Fibroblast of skin of left biceps (primary cell): ENCODE measurements at places on chromosomes 11 and 22.

DNA sequence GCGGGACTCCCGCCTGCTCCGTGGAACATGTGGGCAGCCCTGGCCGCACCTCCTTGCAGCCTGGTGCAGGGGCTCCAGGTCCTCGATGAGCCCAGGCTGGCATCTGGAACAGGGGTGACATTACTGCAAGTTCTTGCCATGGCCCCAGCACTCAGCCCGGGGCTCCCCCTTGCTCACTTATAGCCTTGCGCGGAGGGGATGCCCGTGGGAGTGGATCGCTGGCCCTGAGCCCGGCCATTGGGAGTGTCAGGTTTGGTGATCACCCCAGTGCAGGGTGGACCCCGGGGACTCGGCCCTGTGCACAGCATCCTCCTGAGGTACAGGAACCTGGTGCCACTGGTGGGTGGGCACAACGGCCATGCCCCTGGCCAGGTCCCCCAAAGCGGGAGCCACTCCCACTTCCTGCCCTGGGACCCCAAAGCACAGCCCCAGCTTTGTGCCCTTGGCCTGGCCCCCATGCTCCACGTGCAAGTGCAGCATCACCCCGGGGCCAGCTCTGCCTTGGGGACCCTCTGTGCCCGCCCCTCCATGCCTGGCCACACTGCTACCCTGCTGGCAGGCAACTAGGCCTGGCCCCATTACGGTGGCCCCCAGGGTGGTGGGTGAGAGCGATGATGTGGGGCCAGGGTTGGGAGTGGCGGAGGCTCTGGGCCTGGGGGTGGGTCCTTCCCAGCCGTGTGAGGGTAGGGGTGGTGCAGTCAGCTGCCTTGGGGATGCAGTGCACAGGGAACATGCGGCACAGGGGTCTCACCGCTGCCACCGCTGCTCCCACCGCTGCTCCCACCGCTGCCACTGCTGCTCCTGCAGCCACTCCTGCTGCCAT, 439.8 kb downstream of the TBC1D22A start:
- DNase-seq = no peak

- DNase-seq = no peak
Observed at GRCh38 chr11:12979928-12980689, 29.0 kb upstream of the RASSF10 start.

DNA sequence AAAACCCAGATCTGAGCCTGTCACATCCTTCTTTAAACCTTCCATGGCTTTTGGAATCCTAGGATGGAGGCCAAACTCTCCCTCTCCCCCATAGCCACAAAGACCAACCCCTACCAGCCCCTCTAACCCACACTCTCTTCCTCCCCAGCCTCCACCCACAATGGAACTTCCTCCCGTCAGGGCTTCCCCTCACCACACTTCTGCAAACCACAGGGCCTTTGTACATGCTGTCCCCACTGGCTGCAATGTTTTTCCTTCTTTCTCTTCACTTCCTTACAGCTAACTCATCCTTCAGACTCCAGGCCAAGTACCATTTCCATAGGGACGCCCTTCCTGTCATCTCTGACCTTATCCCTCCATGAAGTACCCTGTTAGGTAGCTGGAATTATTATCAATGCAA, 393.5 kb downstream of the MN1 start:
- DNase-seq = no peak

- DNase-seq = peak; percentile 62
Observed at GRCh38 chr11:123166071-123166559, 28.9 kb downstream of the CLMP start.

GRCh38 chr11:14234446-14234845, 124.5 kb downstream of the RRAS2 start:
- no peak for DNase-seq

DNA sequence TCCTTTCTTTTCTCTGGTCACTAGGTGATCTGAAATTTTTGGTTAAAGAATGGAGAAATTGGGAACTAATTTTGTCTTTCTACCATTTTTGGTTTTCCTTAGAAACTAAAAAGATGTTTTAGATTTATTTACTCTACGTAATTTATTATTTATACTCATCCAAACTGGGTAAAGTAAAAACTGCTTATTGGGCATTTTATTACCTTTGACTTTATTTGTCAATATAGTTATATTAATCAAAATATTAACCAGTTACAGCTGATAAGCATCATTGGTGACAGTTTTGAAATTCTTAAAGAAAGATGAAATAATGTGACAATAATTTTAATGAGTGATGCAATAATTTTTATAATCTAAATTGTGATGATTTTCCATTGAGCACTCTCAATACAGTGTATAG, 502.0 kb upstream of the RAG2 start:
- DNase-seq = no peak

- no peak for DNase-seq
Observed at GRCh38 chr22:44685384-44686056, 16.5 kb upstream of the PRR5 start.

DNA sequence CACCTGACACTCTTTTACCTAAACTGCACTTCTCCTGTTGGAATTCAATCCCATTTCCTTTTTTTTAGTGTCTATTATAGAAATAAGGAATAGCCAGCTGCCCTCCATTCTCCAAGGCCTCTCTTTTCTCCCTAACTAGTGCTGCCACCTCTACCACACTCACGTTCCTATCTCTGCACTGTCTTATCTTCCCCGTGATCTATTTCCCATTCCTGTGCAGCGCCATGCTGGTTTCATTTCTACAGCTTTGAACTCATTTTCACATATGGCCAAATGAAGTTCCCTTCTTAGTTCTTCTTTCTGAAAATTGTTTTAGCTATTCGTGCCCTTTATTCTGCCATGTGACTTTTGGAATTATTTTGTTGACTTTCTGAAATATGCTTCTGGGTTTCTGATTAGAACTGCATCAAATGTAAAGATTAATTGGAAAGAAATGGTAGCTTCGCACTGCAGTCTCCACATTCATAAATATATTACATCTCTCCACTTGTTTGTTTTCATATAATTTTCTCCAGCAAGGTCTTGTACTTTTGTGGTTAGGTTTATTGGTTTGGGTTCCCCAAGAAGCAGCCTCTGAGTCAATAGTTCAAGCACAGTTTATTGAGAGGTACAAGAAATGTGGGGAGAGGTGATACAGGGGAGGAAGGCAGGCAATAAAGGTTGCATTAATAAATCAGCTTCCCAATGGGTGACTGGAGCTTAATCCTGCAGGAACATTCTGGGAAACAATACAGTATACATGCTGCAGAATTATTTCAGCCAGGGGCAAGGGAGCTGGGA, 43.7 kb upstream of the DRD2 start:
- no peak for DNase-seq

DNA sequence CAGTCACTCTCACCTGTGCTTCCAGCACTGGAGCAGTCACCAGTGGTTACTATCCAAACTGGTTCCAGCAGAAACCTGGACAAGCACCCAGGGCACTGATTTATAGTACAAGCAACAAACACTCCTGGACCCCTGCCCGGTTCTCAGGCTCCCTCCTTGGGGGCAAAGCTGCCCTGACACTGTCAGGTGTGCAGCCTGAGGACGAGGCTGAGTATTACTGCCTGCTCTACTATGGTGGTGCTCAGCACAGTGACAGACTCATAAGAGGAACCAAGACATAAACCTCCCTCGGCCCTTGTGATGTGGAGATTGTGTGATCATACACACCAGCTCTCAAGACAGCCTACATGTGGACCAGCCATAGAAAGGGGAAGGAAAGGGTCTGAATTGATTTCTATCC, 113.3 kb downstream of the ZNF280B start:
- no peak for DNase-seq

- DNase-seq = no peak
Observed at GRCh38 chr22:31288496-31289240, 3.6 kb downstream of the PIK3IP1 start.

DNA sequence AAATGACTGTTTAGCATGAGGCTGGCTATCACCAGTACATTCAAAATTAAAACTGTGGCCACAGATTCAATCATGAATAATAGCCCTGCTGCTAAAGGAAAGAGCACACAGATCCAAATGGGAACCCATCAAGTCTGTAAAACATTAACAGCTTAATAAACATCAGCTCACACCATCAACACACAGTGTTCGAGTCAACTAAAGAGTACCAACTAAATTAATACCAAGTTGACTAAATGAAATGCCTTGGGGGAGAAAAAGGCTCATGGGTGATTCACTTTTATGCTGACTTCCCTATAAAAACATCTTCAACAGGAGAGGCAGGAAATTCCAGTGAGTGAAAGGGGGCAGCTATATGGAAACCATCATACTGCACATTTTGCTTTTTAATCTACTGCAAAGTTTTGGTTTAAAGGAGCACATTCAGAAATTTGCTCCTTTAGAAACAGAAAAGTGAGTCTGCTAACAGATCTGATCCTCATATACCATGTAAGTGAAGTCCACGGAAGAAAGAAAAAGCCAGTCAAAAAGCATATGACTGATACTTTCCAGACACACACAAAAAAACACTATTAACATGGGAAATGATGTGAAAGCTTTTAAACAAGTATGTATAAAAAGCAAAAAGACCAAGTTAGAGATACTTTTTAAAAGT, 16.3 kb downstream of the LGR4 start:
- DNase-seq = peak; percentile 30

GRCh38 chr11:113885897-113886296, 10.5 kb upstream of the USP28 start:
- DNase-seq = no peak

DNA sequence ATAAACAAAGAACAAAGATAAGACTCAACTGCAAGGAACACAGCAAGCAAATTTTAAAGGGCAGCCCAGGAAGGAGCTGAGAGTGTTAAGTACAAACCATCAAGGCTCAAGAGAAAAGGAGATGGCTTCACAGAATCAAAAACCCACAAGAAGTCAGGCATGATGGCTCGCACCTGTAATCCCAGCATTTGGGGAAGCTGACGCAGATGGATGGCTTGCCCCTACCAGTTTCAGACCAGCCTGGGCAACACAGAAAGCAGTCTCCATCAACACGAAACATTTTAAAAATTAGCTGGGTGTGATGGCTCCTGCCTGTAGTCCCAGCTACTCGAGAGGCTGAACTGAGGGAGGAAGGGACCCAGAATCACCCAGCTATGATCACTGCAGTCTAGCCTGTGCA, 32.6 kb downstream of the MAPK1 start:
- DNase-seq = no peak

- peak; percentile 98 for DNase-seq
Observed at GRCh38 chr11:9765320-9766101, 101.6 kb downstream of the SWAP70 start.

DNA sequence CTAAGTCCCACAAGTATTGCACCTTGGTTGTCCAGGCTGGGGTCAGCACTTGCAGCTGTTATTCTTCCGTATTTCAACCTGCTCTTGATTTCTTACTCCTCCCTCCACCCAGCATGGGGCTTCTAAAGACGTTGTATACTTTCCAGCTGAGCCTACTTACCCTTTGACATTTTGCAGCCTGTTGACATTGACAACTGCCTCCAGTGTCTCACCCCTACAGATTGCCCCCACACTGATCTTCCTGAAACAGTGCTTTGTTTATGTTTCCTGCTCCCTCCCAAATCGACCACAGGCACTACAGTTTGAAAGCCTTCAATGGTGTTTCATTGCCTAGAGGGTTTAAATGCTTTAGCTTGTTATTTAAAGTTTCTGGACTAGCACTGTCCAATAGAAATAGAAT, 56.6 kb downstream of the FAM83F start:
- DNase-seq = no peak

DNA sequence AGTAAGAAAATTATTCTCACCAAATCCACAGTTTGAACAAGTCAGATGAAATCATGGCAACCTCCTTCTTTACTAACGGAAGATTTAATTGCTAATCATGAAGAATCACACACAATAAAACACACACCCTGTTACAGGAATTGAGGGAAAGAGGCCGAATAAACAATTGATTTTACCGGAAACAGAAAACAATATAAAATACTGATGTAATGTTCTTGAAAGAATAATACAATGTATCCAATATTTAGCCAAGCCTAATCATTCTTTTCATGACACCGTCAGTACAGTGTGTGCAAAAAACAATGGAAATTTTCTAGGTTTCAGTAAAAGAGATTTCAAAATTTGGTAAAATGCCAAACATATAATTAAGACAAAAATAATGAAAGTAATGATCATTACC, 23.4 kb downstream of the ASRGL1 start:
- no peak for DNase-seq

- no peak for DNase-seq
Observed at GRCh38 chr11:45674481-45675190, 9.2 kb upstream of the CHST1 start.

GRCh38 chr22:27134315-27134701, 476.9 kb downstream of the MIAT start:
- DNase-seq = peak; percentile 79

- no peak for DNase-seq
Observed at GRCh38 chr22:26780521-26780920, 123.1 kb downstream of the MIAT start.

GRCh38 chr11:134584001-134584561, 172.0 kb upstream of the B3GAT1 start:
- DNase-seq = no peak

GRCh38 chr11:60155931-60156330, 27.0 kb downstream of the MS4A6A start:
- DNase-seq = no peak

DNA sequence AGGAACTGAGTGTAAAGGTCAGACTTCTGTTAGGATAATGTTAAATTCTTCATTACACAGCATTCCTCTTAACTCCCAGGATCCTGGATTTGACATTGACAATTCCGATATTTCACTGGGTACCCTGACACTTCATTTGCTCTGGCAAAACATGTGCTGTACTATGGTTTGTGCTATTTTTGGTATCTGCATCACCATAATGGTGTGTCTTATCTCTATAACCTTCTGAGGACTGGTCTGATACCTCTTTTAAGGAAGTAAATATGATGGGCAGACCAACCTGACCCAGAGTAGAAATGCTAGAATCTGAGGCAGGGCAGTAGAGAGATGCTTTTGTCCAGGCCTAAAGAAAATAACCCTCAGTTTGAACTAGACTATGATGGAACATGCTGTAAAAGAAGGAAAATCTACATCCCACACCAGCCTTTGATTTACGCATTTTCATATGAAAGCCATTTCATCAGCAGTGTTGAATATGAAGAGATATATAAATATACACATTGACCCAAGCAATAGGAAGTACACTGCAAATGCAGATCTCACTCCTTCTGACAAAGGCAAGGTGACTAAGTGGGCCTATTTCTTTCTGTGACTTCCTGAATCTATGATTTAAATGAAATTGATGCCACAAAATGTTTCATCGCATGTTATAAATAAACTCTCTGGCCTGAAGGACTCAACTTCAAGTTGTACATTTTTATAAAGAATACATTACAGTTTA, 966.7 kb downstream of the DLG2 start:
- no peak for DNase-seq

DNA sequence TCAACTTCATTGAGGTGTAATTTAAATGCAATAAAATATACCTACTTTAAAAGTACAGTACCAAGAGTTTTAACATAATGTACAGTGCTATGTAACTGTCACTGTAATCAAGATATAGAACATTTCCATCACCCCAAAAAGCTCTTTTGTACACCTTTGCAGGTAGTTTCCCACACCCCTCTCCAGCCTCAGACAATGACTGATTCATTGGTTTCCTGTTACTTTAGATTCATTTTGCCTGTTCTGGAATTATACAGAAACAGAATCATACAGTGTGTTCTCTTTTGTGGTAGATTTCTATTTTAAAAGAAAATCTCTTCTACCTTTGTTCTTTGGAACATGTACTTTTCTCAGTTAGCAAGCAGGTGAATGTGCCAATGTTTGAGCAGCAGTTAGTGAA, 38.2 kb downstream of the SHISA8 start:
- no peak for DNase-seq
